ENCODE measurements at places on chromosomes 6 and 20. TPM values are rescaled to one million over a fixed set of nuclear protein-coding genes. Genes with fewer than 3 reads are reported as not detected.

Gene CD109
- 58.7 TPM for total RNA-seq

Gene TTK
- 14.6 TPM for total RNA-seq

Gene HS3ST5
- total RNA-seq = not detected

Gene TRIM40
- total RNA-seq = not detected

Gene PRR18
- not detected for total RNA-seq

Gene DOK5
- total RNA-seq = 19.8 TPM

Gene CALHM6
- total RNA-seq = 2.1 TPM

All from smooth muscle cell of the umbilical artery (primary cell).